ENCODE measurements at places on chromosomes 5 and 9.

- DNase-seq: no peak
Measured at GRCh38 chr5:65961633-65962032, 35.3 kb downstream of the ERBIN start.

DNA sequence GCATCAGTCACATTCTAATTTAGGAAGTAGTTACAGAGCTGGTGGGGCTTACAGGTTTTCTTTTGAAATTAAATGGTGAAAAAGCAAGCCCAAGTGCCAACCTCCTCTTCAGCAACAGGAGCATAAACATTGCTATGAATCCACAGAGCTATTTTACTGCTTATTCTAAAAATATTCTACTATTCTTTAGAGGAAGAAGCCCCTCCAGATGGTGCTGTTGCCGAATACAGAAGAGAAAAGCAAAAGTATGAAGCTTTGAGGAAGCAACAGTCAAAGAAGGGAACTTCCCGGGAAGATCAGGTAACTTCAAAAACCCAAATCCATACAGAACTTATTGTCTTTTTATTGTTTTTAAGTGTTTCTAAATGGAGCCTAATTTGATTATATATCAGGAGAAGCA, 202.8 kb downstream of the CWC27 start:
- no peak for DNase-seq

- DNase-seq: no peak
Measured at GRCh38 chr5:93385655-93386054, 195.4 kb downstream of the NR2F1-AS1 start.

DNA sequence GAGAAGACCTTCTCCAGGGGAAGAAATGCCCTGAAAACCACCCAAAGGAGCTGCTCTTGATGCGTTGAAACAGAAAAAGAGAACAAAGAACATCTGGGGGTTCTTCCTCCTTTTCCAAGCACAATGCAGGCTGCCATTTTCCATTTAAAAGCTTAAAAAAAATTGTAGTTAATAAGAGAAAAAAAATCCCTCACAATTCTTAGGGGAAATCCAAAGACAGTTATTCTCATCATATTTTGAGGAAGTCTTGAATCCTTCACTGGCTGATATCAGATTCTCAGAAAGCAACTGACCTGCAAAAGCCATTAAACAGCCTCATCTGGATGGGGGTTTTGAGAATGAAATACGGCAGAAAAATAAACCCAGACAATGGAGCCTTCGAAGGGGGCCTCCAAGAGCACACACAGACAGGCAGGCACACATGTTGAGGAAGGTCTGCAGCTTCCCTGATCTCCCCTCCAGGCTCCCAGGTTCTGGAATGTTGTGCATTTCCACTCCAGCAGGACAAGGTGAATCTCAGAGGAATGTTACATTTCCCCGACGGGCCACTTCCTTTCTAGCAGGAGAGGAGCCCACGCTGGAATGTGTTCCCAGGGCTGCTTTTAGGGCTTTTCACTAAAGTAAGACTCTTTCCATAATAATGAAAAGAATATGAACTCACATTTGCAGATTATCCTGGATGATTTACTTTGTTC, 159.4 kb upstream of the S1PR3 start:
- DNase-seq: no peak

GRCh38 chr9:5899292-5899691, 8.6 kb downstream of the MLANA start:
- no peak for DNase-seq

DNA sequence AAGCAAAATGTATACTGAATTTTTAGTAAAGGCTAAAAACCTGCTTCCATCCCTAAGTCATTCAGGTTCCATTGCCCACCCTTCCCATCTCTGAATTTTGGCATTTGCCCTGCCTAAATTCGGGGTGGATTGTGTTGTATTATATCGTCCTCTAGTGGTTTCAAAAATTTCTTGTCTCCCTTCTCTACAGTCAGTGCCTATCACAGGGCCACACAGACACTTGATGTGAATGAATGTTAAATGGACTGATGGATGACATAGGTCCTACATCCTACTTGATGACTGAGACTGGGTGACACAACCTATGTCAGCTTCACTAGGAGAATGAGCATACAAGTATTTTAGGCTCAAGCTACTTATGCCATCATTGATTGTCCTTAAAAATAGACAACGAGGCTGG, 45.6 kb upstream of the SLC30A5 start:
- DNase-seq: no peak

- no peak for DNase-seq
Measured at GRCh38 chr9:104810421-104811339, 46.8 kb downstream of the NIPSNAP3B start.

- no peak for DNase-seq
Measured at GRCh38 chr9:117555964-117556629, 141.2 kb upstream of the ASTN2 start.

DNA sequence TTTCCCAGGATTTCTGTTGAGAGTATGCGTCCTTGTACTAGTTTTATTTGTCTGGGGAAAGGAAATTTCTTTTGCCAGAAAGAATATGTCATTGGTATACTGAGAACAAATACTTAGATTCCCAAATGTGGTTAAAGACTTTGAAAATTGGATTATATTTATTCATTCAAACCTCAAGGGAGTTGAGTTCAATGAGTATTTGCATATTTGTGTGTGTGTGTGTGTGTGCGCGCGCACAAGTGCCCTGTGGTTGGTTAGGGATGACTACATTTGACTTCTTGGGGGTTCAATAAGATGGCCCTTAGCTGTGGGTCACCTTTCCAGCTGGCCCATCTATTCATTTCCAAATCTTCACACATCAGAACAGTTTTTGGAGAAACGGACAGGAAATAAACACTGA, 4.9 kb downstream of the RXFP3 start:
- DNase-seq: no peak

All from RWPE2 (cell line).